Activated CD4-positive, alpha-beta T cell treated with anti-CD3 and anti-CD28 coated beads for 36 hours (primary cell): ENCODE measurements at places on chromosomes 4 and X. TPM values are rescaled to one million over a fixed set of nuclear protein-coding genes. Genes with fewer than 3 reads are reported as not detected.

The TRIM61 gene
- total RNA-seq: 1.1 TPM

The IL21 gene
- total RNA-seq: 50.0 TPM

The SUPT20HL1 gene
- not detected for total RNA-seq

The ZCCHC18 gene
- 1.0 TPM for total RNA-seq

The SLC10A4 gene
- total RNA-seq: not detected

The HELT gene
- not detected for total RNA-seq

The ASB9 gene
- 0.32 TPM for total RNA-seq

The ARX gene
- not detected for total RNA-seq

The HERC6 gene
- 7.3 TPM for total RNA-seq

The SPANXA2 gene
- not detected for total RNA-seq

The RNF212 gene
- total RNA-seq: 2.4 TPM

The ADGRG4 gene
- total RNA-seq: not detected

The POU3F4 gene
- not detected for total RNA-seq

The TMEM31 gene
- 0.79 TPM for total RNA-seq

The AKAP14 gene
- not detected for total RNA-seq

The GABRA4 gene
- total RNA-seq: not detected

The TMEM271 gene
- not detected for total RNA-seq
